ENCODE measurements at places on chromosomes 11 and 22.

DNA sequence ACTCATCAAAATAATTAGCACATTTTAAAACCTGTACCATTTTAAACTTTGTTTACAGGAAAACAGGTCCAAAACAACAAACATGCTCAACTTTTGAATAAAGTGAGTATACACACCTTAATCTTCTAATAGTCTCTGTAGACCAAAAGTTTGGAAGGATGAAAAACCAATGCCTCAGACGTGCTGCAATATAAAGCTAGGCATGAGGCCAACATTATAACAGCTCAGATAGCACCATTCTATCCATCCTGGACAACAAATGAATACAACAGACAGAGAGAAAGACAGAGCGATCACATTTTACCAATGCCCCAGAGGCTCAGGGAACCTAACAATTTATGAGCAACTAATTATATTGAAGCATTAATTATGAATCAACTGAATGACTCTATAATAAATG, 77.0 kb downstream of the PAK1 start:
- no peak for DNase-seq

DNA sequence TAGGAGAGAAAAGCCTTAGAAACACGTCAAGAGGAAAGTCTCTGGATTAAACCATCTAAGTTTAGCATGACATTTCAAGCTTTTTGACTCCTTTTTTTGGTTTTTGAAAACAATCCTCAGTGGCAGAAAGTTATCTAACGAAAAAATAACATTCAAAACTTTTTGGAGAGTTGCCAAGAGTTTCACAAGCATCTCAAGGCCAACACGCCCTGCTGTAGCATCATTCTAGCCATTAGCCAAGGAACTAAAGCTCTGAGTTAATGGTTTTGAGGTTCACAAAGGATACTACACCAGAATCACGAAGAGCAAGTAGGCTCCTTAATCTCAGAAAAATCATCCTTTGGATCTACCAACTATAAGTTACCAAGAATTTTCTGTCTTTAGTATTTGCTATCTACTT, 94.8 kb downstream of the PICALM start:
- no peak for DNase-seq

- no peak for DNase-seq
These were observed 71.1 kb downstream of the LARGE2 start for GRCh38 chr11:45993531-45994001.

- no peak for DNase-seq
These were observed 1.5 kb downstream of the PANX3 start for GRCh38 chr11:124612567-124613246.

GRCh38 chr22:44550711-44551491, 52.9 kb upstream of the RTL6 start:
- DNase-seq, result no peak

GRCh38 chr22:19728836-19729235, 5.5 kb downstream of the GP1BB start:
- DNase-seq, result no peak

GRCh38 chr11:126704096-126704495, 296.5 kb downstream of the KIRREL3 start:
- no peak for DNase-seq

DNA sequence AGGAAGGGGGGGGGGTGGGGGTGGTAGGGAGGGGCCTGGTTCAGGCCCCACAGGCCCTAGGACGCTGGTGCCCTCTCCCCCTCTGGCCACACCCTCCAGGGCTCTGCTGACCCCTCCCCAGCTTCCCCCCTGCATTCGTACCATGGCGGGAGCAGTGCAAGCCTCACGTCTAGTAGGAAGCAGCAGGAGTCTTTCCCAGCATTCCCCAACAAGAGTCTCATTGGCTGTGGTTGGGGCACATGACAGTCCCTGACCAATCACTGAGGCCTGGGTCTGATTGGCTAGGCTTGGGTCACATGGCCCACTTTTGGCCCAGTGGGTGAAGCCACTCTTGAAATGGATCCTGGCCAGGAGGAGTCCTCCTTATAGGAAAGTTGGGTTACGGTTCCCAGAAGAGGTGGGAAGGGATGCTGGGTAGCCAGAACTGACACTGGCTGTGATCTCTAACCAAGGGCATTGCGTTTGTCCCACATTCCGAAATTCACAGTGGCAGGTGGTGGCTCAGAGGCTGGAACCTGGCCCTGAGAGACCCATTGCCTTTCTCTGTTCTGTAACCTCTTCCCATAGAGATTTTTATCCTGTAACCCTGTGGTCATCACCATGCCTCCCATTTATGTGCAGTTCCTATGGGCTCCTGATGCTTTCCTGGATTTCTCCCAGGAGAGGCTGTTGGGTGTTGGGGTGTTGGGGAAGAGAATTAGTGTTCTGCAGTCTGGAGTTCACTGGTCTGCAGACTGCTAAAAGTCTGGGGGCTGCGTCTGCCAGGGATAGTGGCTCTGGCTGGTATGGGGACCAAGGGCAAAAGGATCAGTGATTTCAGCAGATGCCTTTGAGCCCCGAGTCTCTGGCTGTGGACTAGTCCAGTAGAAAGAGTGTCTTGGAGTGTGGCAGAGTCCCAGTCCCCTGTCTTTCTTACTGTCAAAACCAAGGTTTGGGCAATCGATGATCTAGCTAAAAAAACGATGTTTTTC, 58.9 kb upstream of the MYEOV start:
- no peak for DNase-seq

- DNase-seq, result no peak
These were observed 13.2 kb upstream of the HDHD5 start for GRCh38 chr22:17172029-17172833.

GRCh38 chr22:48942698-48943566, 884.7 kb downstream of the BRD1 start:
- DNase-seq, result no peak

All from thoracic aorta (tissue), 2 donors.